HT-29 (cell line): ENCODE measurements at places on chromosomes 12 and 14.
A peak's percentile ranks its signal among the peaks of the same experiment; 100 is the strongest.

GRCh38 chr14:80700601-80701000 lies 240.9 kb downstream of the CEP128 start:
- no peak for DNase-seq

DNA sequence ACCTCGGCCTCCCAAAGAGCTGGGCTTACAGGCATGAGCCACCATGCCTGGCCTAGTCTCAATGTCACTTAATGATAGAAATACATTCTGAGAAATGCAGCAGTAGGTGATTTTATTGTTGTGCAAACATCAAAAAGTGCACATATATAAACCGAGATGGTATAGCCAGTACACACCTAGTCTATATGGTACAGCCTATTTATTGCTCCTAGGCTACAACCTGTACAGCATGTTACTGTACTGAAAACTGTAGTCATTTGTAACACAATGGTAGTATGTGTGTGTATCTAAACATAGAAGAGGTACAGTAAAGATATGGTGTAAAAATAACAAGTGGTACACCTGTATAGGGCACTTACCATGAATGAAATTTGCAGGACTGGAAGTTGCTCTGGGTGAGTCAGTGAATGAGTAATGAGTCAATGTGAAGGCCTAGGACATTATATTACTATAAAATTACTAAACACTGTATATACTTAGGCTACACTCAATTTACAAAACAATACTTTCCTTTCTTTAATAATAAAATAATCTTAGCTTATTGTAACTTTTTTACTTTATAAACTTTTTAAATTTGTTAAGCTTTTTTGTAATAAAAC lies 166.7 kb upstream of the SYT1 start:
- no peak for DNase-seq

GRCh38 chr12:22209422-22209821 lies 125.1 kb downstream of the ST8SIA1 start:
- no peak for DNase-seq

DNA sequence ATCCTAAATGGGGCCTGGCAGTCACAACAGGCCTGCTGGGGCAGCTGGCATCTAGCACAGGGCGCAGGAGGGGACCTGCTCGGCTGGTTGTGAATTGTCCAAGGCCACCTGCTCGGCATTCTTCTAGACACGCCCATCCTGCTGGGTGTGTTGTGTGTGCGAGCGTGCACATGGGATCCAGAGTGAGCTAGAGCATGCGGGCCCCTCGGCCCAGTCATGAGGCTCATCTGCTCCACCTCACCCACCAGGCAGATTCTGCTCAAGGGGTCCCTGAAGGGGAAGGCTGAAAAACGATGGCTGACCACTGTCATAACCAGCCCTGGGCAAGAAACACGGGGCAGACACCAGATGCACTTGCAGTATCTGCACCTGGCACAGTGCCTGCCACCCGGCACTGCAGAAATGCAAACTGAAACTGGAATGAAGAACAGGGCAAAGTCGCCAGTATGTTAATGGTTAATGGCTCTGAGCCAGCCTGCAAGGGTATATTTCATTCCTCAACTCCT lies 31.8 kb downstream of the MAX start:
- DNase-seq, result peak; percentile 86

GRCh38 chr12:14167005-14167628 lies 185.7 kb upstream of the GRIN2B start:
- peak; percentile 79 for DNase-seq

- DNase-seq, result no peak
These were observed 69.3 kb upstream of the IGF1 start for GRCh38 chr12:102549691-102550090.

GRCh38 chr14:65170768-65171507 lies 68.6 kb upstream of the MAX start:
- peak; percentile 3 for DNase-seq

- no peak for DNase-seq
These were observed 2.9 kb upstream of the CLMN start for GRCh38 chr14:95322651-95323050.

DNA sequence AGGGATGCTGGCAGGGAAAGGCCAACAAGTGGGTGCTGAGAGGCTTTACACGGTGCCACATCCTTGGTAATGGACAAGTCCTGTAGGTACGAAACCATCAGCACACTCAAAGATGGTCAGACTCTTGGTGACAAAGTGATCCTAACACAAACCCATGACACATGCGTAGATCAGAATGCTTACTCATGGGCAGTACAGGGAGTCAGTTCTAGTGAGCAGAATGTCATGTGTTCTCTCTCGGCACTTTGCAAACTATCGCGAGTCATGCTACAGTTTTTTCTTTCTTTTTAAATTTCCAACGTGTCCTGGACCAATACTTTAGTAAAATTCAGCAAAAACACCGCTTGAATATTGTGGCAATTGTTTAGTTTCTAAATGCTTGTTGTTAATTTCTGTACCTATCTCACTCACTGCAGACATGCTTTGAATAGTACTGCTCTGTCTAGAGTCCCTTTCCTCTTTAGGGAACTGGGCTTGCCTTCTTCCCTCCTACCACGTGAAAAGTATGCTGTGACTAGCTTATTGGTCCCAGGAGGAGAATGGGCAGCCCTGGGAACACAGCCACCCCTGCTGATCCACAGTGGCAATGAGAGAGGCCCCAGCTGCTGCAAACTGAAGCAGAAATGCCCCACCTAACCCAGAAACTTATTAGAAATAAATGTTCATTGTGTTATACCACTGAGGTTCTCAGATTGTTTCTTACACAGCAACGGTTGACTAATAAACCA lies 62.4 kb downstream of the UBR7 start:
- DNase-seq, result no peak

- no peak for DNase-seq
These were observed 397.5 kb upstream of the PDE3A start for GRCh38 chr12:19970821-19971220.

- peak; percentile 32 for DNase-seq
These were observed 41.3 kb upstream of the CTDSP2 start for GRCh38 chr12:57887631-57888408.

DNA sequence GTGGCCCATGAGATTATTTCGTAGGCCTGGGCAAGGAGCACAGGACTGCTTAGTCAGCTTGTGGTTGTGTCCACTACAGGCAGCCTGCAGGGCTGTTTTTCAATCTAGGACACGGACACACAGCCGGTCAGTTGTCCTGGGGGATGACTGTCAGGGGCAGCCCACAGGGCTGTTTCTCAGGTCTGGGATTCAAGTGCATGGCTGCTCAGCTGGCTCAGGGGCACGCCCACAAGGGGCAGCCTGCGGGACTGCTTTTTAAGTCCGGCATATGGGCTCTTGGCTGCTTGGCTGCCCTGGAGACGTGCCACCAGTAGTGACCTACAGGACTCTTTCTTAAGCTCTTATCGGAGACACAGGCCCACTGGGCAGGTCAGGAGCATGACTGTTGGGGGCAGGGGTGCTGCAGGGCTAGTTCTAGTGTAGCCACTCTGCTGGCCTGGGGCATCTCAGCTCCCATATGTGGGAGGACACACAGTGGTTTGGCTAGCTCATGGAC lies 26.6 kb upstream of the GTF2A1 start:
- no peak for DNase-seq

GRCh38 chr14:69259527-69260189 lies at the start of gene GALNT16:
Gene GALNT16, plus strand, starts transcription at chr14:69260158. Its CDS starts 133 bp downstream, at chr14:69260291.
- DNase-seq, result no peak

DNA sequence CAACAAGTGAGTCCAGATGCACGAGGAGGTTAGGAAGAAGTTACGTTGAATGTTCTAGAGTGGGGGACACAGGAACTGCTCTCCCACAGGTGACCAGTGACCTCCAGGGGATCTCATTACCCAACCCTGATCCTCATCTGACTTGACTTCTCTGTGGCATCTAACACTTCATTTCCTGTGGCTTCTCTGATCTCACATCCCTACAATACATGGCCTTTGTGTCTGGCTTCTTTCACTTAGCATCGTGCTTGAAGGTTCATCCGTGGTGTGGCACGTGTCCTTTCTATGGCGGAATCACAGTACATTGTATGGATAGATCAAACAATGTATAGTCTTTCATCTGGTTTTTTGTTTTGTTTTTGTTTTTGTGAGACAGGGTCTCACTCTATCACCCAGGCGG lies 19.3 kb downstream of the CFAP251 start:
- no peak for DNase-seq

- DNase-seq, result no peak
These were observed 1019.2 kb downstream of the BCL11B start for GRCh38 chr14:98252820-98253219.

- peak; percentile 12 for DNase-seq
These were observed 65.2 kb downstream of the PAPOLA start for GRCh38 chr14:96567289-96567899.

GRCh38 chr14:101503431-101504095 lies 57.7 kb upstream of the DIO3 start:
- DNase-seq, result no peak
